ENCODE measurements at places on chromosomes 2 and 18.

DNA sequence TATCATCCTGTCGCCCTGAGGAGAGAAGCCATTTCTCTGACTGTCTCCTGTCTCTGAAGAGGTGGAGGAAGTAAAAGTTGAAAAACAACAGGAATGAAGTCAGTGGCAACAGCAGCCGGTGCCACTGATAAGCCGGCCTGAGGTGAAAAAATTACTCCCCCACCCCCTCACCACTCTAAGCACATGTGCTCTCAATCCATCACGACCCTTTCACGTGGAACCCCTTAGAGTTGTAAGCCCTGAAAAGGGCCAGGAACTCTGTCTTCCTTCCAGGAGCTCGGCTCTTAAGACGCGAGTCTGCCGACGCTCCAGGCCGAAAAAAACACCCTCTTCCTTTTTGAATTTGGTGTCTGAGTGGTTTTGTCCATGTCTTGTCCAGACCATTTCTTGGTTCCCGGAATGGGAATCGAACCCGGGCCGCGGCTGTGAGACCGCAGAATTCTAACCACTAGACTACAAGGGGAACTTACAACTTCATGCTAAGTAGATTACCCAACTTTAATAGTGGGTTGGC is 40.7 kb upstream of the TRIM43 start:
- no peak for DNase-seq

DNA sequence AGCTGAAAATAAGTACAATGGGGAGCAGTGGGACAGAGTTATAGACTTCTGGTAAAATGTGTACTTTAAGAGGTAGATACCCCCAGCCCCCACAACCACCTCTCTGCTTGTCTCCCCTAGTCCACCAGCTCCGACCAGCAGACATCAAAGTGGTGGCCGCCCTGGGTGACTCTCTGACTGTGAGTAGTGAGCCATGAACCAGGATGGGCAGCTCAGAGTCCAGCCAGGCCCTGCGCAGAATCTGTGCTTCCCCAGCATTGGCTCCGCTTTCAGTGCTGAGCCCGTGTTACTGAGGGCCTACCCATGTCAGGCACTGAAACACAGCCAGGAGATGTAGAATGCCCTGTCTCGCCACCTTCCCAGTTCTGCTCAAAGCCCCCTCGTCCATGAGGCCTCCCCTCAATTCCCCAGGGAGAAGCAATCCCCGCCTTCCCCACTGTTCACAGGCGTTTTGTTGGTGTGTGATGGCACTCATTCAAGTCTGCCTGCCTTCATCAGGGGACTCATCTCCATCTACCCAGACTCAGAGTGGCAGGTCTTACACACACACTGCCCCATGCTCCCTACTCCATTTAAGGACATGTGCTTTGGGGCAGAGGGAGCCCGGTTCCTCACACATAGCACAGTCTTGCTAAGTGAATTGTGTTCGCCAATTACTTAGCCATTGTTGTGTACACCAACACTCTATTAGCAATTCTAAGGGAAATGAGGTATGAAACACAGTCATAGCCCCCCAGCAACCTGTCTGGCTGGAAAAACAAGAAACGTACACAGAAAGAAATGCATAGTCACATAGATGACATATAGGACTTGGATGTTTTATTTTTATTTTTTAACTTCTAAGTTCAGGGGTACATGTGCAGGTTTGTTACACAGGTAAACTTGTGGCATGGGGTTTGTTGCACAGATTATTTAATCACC is 122.6 kb downstream of the PLB1 start:
- DNase-seq, result no peak

DNA sequence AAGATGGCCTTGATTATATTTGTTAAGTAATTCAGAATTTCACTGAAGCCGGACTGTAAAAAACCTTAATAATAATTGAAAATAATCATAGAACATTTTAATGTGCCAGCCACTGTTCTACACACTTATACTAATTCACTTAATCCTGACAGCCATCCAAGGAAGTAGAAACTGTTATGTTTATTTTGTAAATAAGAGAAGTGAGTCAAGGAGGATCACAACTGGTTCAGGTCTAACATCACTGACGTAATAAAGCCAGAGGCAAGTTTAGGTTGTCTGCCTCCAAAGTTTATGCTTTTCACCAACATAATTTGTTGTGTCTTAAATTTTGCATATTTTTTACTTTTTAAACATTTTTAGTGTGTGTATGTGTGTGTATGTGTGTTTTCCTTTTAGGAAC is 436.1 kb downstream of the LRRTM4 start:
- no peak for DNase-seq

- no peak for DNase-seq
Observed at GRCh38 chr18:63363951-63364350, 3.1 kb downstream of the KDSR start.

DNA sequence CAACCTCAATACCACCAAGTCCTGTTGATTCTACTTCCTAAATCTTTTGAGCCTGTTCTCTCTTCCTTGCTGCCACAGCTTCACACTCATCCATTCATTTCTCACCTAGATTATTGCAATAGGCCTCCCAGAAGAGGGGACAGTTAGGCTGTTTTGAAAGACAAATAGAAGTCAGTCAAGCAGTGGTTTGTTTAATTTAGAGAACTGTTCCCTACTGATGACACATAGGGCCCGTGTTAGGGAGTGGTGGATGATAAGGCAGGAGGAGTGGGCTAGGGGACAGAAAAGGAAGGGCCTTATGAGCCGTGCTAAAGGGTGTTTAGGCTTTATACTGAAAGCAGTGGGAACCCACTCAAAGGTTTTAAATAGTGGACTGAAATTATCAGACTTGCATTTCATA is 59.6 kb upstream of the ZFP36L2 start:
- DNase-seq, result no peak

- no peak for DNase-seq
Observed at GRCh38 chr2:27029051-27029450, 3.7 kb upstream of the TMEM214 start.

- no peak for DNase-seq
Observed at GRCh38 chr2:175981551-175981950, 20.5 kb downstream of the LNPK start.

GRCh38 chr2:197028230-197028629 is 101.7 kb upstream of the PGAP1 start:
- peak; percentile 75 for DNase-seq

DNA sequence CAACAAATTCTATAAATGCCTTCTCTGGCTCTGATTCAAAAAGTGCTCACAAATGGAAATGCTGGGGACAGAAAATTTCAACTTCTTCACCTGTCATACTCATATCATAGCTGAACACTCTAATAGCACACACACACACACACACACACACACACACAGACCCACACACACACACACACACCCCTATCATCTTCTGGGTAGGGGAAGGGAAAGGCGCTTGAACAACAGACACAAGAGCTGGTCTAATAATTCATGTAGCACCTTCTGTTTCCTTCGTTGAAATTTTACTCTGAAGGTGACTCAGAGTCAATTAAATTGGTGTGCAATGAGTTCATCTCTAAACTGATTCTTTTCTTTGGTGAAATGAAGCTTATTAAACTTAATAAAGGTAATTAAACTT is 32.9 kb downstream of the CD28 start:
- no peak for DNase-seq

DNA sequence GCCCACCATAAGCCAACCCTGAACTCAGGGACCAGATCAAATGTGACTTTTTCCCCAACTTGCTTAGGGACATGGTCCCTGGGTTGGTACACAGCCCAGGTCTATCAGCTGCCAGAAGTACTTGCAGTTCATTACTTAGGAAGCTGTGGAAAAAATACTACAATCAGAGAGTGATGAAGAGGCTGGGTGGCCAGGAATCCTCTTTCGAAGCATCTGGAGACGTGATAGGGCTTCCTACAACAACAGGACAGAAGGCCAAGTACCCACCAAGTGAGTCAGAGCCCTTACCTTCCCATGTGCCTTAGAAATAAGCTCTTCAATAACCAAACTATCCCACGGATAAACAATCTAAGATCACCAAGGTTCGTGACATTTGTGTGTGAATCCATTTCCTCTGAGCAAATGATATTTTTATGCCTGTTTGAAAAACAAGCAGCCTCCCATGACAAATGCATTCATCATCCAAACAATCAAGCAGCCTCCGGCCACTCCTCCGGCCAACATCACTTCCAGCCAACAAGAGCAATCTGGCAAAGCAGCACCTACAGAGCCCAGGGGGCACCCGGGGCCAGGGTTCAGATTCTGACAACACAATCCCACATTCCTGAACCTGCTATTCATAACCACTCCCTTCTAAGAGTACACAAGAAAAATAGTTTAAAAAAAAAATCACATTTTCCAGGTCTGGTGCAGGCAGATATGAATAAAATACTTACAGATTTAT is 26.4 kb downstream of the TBC1D8 start:
- DNase-seq, result peak; percentile 73

DNA sequence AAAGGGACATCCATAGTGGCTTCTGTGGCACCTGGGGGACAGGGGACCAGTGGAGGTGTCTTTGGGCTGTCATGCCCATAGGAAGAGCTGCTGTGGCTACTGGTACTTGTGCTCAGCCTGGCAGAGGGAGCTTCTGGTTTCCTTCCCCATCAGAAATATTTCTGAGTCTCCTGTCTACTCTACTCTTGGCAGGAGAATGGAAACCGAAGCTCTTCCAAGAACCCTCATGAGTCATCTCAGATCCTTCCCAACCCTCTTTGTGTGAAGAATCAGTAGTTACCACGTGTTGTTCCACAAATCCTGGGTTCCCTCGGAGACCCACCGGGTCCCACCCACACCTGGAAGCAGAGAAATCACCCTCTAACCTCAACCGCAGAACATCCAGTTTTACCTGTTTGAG is 234.9 kb downstream of the FHOD3 start:
- DNase-seq, result peak; percentile 87

DNA sequence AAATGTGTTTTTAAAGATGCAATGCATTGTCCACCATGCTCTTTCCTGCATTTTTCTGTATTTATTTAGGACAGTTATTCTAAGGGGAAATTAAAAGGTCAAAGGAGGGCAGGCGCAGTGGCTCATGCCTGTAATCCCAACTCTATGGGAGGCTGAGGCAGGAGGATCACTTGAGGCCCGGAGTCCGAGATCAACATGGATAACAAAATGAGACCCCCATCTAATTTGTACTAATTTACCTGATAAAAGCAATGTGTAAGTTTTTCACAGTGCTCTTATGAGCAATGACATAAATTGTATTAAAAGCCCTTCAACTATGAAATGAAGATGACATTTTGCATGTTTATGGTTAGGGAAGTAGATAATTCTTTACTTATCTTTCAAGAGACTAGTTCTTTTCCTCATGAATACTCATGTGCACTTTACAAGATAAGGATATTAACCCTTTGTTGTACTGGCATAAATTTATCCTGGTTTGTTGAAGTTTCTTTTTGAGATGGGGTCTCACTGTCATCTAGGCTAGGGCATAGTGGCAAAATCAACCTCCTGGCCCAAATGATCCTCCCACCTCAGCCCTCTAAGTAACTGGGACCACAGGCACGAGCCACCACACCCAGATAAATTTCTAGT is 9.7 kb downstream of the HSBP1L1 start:
- DNase-seq, result no peak

DNA sequence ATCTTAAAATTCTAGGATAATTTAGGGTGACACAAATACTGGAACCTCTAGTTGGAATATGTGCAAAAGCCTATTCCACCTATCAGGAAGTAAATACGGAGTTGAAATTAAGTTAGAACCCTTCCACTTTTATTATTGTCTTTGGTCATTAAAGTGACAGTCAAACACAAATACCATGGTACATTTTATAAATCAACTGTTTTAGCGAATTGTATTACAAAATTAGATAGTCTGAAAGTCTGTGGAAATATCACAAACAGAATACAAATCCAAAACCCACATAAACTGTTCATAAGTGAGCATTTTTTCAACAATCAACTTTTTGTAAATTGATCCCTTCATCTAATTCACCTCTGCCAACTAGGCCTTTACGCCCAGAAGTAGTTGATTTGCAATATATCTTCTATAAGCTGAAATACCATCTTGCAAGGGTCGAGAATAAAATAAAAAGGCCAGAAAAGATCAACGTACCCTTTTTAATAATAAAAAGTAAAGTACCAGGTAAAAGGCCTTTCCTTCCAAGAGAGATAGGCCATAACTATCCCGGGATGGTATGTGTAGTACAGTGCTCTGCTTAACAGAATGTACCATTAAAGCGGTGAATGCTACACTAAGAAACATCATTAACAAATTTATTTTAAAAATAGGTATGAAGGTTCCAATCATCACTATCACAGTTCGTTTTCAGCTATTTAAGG is 1.3 kb downstream of the USP34 start:
- DNase-seq, result peak; percentile 20

DNA sequence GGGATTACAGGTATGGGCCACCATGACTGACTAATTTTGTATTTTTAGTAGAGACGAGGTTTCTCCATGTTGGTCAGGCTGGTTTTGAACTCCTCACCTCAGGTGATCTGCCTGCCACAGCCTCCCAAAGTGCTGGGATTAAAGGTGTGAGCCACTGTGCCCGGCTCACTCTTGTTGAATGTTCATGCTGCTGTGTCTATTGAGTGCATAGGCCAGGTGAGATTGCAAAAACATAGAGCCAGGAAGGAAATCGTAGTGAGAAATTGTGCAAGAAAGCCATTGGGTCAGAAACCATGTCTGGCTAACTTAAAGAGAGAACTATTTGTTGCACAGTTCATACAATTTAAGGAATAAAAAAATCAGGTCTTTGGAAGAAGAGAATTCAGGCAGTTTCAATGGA is 45.5 kb upstream of the FZD5 start:
- DNase-seq, result no peak

GRCh38 chr2:142742371-142743214 is 134.9 kb upstream of the KYNU start:
- peak; percentile 44 for DNase-seq

DNA sequence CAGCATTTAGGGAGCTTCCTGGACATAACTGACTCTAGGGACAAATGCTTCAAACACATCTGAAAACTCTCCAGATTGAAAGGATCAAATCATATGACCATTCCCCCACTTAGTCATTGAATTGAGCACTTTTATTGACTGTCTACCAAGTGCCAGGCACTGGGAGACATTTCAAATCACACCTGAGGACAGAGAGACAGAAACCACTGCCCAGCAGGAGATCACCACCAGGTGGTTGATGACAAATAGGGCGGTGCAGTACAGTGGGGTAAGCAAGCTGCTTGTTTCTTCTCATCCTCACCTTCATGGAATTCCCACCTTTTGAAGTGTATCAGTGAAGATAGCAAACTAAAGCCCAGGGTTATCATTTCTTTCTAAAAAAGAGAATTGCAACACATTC is 19.0 kb upstream of the CXCR4 start:
- no peak for DNase-seq

- DNase-seq, result no peak
Observed at GRCh38 chr2:116452651-116453050, 1361.8 kb upstream of the DDX18 start.
